ENCODE measurements at places on chromosomes 7 and 10.
A peak's percentile ranks its signal among the peaks of the same experiment; 100 is the strongest.

DNA sequence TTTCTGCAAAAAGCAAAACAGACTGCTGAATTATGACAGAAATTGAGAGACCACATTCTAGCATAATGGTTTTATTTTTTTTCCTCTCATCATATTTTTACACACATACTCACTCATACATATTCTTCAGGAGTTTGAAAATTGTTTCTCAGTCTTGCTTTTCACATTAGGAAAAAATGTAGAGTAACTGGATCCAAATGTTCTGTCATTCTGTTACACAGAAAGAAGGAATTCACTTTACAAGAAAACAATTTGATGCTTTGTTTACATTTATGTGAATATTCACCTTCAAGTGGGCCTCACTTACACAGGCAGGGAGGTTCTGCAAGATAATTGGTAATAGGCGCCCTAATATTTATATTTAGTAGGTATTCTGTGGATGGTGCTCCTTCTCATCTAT, 82.0 kb downstream of the ARL4A start:
- DNase-seq, result no peak

DNA sequence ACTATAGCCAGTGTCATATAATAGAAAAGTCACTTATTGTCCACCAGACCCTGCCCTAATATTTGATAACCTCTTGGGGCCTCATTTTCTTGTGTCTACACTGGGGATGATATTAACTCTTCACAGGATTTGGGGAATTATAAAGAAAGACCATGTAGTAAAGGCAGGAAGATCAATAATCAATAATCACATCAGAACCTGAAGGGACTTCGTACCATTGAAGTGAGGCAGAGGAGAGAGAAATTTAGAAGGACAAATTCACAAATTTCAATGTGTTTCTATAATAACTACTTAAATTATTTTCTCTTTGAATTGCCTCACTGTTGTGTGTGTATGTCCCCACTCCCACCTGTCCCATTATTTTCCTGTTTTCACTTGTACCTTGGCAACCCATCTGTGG, 10.7 kb upstream of the SGMS1 start:
- no peak for DNase-seq

- DNase-seq, result no peak
These were observed 6.7 kb upstream of the FAM180A start for GRCh38 chr7:135755351-135755753.

DNA sequence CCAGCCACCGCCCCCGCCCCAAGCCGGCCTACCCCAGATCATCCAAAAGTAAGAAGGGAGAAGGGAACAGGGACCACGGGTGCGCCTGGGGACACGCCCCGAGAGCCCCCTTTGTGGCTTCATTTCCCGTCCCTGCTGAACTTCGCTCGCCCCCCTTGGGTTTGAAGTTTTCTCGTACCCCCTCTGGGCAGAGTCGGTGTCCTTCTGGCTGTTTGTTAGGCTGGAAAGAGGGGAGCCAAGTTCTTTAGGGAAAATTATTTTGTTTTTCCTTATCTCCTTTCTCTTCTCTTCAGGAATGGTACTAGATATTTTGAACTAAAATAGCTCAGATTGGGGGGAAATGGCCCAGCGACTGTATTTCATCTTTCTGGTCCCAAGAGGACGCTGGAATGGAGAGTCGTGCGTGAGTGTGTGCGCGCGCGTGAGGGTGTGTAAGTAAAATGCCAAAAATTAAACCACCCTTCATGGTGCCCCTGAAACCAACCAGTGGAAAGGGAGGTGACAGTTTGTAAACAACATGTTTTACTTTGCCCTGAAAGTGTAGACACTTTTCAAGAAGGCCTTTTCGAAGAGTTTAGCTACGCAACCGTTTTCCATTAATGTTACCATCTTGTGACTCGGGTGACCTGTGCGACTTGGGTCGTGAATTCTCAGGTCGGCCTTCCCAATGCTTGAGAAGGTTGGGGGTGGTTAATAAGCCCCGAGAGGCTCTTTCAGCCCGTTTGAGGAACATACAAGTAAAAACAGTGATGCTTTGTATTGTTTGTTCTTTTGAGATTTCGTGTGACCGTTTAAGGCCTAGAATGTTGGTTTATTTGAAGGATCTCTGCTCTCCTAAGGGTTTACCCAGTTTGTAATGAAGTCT, 694 bp downstream of the RBM20 start:
- DNase-seq, result no peak

DNA sequence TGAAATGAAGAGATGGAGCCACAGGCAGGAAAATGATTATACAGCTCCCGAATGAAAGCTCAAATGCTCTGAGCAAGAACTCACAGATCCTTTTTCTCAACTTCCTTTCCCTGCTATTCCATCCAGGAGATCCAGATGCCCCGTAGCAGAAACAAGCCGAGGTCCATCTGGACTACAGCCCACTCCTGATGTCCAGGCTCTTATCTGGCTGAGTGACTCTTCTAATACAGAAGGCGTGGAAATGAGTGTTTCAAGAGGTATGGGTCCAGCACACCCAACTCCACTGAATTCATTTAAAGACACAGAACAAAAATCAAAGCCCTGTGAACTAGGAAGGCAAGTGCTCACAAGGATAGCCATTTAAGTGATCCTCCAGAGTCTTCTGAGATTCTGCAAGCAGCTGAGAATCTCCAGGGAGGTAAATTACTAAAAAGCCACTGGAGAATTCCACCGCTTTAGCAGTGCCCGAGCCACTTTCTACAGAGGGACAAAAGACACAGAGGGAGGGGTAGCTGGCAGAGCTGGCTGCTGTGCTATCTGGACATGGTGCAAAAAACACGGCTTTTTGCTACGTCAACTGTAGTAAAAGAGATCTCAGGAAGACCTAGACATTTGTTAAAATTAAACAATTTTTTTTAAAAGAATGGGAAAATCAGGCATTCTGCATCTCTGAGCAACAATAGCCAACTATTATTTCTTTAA, 24.5 kb downstream of the FAM171A1 start:
- no peak for DNase-seq

DNA sequence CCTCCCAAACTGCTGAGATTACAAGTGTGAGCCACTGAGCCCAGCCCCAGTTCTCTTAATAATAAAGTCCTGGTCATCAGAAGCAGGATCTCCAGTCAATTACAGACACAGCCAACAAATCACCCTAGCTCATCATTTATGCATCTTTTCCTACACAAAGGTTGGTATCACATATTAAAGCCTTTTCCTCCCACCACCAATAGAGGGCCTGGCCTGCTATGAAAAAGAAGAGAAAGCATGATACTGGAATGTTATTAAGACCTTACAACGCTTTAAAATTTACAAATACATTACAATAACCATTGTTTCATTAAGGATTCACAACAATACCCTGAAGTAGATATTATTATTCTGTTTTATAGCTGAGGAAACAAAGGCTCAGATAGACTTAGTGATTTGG, 25.9 kb downstream of the VAX1 start:
- no peak for DNase-seq

DNA sequence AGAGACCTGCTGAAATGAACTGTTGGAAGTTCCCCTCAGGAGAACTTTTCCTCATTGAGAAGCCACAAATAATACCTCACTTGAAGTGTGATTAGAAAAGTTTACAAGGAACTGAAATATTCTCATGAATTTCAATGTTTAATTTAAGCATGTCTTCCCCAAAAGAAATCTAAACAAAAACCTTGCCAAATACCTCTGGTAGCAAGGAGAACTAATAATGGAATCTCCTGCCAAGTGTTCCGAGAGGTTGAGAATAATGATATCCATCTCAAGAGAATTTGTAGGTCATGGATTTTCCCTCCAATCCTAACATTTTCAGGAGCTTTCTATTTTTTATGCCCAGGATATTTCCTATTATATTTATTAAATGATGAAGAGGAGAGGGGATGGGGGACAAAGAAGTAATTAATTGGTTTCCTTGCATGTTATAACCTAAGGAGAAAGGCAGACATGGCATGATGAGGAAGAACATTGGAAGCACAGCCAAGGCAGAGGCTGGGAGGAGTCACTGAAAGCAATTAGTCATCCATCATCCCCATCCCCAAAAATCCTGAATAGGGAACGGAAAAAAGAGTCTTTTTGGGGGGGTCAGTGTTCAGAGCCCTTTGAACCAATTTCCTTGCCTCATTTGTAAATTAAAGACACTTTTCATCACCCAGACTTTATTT, 93.6 kb upstream of the IL6 start:
- no peak for DNase-seq

DNA sequence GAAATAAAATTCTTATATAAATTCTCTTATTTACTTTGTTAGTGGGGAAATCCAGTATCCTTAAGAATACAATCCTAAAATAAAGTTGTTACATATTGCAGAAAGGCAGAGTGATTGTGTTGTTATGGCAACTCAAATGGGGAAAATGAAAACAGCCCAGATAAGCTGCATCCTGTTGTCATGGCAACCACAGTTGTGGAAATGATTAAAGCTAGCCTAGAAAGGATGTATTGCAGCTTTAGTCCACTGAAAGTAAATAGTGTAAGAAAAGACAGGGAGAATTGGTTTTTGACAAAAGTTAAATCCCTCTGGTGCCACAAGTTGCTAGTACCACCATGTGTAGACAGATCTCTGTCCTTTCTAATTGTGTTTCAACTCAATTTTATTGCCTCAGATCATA, 43.2 kb downstream of the BTRC start:
- DNase-seq, result peak; percentile 59

DNA sequence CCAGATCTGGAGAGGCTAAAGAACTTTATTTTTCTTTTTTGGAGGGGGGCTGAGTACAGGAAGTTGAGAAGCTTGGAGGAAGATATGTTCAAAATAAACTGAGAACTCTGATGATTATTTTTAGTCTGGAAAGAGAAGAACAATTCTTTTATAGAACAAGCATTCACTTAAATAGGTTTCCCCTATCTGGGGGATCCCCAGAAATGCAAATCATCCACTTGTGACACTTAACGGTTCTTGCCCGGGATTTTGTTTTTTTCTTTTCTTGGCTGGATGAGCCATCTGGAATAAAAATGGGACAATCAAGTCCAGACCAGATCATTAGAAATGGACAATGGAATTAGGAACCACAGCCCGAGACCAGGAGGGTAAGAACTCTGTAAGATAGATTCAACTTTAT, 95.9 kb upstream of the EGR2 start:
- no peak for DNase-seq

DNA sequence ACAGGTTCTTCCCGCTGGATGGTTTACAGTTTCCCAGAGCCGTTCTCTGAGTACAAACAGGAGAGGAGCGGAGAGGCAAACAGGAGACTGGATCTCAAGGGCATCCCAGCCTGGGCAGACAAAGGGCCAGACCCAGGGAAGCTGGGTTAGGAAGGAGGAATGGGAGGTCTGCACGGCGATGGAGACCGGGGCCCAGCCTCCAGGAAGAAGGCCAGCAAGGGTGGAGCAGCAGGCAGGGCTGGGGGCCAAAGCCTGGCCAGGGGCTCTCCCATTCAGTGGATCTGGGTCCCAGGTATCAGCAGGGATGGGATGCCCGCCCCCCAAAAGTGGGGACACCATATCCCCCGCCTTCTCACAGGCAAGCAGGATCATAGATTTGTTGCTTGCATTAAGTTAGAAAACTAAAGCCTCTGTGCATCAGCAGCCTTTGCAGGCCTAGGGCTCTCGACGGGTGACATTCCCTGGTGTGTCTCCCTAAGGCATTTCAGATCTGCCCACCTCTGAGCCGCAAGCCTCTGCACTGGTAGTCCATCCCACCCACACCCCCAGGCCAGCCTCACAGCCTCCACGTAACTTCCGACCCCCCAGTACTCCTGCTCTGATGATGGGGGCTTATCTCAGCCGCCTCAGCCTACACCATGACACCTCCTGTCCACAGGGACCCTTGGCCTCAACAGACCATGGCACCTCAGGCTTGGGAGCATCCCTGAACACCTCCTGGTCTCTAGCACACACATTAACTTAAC, 59.9 kb downstream of the TNS3 start:
- no peak for DNase-seq

- DNase-seq, result no peak
These were observed 244.5 kb downstream of the ITGB1 start for GRCh38 chr10:32713560-32713959.

GRCh38 chr10:99999319-100000108, 10.2 kb downstream of the DNMBP start:
- DNase-seq, result no peak

- DNase-seq, result no peak
These were observed 128.7 kb downstream of the INSYN2A start for GRCh38 chr10:127067542-127068194.

GRCh38 chr7:120723465-120724385, 134.2 kb downstream of the TSPAN12 start:
- no peak for DNase-seq

DNA sequence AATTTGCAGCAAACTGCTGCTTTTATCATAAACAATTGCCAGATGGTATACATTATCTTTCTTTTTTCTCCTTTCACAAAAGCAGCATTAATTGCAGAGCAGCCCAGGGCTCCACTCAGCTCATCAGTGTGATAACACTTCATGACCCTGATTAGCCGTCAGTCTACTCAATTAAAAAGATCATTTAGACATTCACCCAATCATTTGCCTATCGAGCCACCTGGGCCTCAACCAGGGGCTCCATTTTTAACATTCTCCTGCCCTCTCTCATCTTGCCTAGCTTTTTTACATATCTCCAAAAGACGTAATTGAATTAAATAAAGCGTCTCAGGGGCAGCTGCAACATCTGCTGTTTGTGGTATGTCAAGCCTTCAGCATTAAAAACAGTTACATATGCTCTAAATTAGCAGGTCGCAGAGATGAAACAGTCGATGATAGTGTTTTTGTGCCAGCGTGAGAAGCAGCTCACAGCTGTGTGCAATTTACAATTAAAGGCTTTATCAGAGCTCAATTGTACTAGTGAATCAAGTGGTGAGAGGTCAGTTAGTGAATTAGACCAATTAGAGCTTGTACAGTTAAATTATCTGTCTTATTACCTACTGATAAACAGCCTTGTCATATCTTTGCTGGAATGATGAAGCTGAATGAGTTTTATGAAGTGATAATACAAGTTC, 522.5 kb downstream of the ETV1 start:
- DNase-seq, result no peak

GRCh38 chr7:2007551-2007950, 225.2 kb downstream of the MAD1L1 start:
- no peak for DNase-seq

GRCh38 chr10:78551184-78552005, 517.4 kb upstream of the ZMIZ1 start:
- no peak for DNase-seq

DNA sequence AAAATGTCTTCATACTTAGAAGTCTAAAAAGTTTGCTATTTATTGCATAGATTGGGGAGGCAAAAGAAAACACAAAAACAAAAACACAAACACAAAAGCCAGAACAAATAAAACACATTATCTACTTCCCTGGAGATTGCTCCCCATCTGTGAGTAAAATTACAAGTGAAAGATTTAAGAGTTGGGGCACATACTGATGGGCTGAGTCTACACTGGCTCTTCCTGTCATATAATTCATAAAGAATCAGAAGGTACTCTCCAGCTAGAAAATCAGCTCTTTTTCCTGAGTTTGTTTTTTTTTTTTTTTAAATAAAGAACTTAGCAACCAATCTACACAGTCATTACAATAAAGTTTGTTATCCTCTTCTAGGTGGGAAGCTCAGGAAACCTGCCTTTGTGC, 192.4 kb upstream of the LRRN3 start:
- DNase-seq, result no peak

DNA sequence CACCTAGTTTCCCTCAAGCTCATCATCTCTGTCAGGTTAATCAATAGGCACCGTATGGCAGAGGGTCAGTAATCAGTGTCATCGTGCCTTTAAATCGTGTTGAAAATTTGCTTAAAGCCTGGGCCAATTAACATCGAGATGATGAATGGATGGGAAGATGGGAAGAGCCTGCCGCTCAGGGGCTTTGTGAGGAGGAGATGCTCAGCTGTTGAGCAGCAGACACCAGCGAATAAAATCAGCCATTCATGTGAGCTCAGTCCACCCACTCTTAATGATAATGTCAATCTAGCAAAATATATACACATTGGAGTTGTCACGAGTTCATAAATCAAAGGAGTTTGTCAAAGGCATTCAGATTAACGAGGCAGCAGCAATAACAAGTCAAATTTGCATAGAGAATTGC, 97.7 kb downstream of the BTRC start:
- no peak for DNase-seq

All from CD8-positive, alpha-beta memory T cell (primary cell).